ENCODE measurements at places on chromosomes 4 and X.

GRCh38 chrX:44470816-44471215 lies 71.8 kb downstream of the FUNDC1 start:
- no peak for DNase-seq

- DNase-seq, result no peak
Observed at GRCh38 chrX:78377186-78377585, 49.8 kb upstream of the CYSLTR1 start.

- DNase-seq, result no peak
Observed at GRCh38 chr4:129322920-129323319, 227.0 kb downstream of the C4orf33 start.

DNA sequence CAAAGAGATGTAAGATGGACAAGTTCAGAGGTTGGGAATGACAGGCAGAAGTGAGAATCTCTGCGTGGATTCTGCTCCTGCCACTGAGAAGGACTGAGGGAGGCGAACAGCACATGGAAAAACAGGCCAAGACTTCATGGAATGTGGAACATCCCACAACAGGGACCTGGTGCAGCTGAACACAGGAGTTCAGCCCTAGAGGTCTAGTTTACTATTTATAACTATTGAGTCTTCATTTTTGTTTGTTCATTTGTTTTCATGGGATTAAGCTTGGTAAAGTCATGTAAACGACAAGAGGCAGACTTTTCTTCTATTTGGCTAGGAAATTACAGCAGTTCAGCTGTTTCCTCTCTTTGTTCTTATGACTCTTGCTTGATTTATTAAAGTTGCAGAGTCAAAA lies 234.5 kb downstream of the MAML3 start:
- no peak for DNase-seq

DNA sequence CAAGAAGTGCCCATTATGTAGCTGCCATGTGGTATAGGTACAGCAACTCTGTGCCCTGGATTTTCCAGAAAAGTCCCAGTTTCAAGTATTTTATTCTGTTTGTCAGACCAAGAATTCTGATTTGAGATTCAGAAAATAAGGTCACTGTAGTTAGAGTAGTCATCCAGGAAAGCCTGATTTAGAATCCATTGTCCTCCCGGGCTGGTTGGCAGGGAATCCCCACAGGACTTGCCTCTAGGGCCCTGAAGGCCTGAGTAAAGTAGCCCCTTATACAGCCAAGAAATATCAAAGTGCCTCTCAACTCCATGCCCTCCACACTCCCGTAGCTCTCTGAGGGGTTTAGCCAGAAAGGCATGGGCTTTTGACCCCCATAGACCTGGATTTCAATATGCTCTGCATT lies 36.3 kb downstream of the RTL5 start:
- no peak for DNase-seq

DNA sequence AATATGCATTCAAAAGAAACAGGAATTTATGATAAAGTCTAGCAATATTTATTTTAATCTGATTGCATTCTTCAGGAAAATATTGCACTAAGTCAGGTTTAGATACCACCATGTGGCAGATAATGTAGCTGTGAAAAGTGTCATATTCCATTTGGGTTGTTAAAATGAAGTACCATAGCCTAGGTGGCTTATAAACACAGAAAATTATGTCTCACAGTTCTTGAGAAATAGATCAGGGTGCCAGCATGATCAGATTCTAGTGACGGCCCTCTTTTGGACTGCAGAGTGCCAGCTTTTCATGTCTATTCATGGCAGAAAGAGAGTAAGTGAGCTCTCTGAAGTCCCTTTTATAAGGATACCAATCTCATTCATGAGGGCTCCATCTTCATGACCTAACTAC lies 5.6 kb upstream of the ADGRL3 start:
- no peak for DNase-seq

- no peak for DNase-seq
Observed at GRCh38 chr4:24988776-24989175, 42.0 kb downstream of the LGI2 start.

GRCh38 chr4:12319765-12320164 lies 891.1 kb upstream of the HS3ST1 start:
- no peak for DNase-seq

DNA sequence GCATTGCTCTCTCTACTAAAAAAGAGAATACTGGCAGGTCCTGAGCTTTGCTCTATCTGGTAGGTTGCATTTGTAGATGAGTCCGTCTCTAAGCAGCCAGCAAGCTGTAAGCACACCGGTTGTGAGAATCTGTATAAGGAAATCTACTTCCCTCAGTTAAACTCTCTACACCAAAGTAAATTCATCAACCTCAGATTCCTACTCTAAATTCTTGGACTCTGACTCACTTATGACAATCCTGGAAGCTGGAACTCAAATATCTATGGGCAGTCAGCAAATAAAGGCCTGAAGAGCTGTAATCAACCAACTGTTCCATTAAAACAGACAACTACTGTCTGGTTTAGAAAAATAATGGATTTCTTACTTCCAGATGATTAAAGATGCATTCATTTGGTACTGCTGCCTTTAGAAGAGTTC lies 37.9 kb downstream of the FAT1 start:
- no peak for DNase-seq

GRCh38 chrX:18886344-18887161 lies 97.4 kb downstream of the PHKA2 start:
- peak; percentile 77 for DNase-seq

DNA sequence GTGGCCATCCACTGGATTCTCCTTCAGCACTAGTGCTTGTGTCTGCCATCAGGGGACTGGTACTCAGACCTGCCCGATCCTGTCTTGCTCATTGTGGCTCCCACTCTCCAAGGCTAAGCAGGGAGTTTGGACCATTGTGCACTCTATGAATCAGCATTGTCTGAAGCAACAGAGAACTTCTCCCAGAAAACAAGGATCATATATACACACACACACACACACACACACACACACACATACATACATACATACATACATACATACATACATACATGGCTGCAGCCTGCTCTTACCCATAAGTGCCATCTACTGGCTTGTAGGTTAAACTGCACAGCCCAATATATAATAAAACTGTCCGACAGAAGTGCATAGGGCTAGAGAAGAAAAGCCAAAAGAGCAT lies 345.3 kb upstream of the LCORL start:
- no peak for DNase-seq

DNA sequence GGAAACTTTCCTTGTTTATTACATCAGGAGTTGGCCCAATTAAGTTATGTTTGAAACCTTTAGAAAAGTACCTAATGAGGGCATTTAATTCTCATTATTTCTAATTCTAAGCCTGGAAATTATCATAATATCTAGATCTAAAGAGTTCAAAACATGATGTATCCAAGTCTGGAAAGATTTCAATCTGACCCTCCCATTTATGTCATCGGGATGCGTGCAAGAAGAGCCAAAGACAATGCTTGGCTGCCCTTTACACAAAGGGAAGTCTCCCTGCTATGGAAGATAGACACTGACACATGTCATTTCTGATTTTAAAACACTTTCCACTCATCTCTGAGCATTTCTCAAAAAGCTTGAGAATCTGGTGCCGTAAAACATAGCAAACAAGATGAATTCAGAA lies 222.4 kb downstream of the ANTXR2 start:
- DNase-seq, result no peak

DNA sequence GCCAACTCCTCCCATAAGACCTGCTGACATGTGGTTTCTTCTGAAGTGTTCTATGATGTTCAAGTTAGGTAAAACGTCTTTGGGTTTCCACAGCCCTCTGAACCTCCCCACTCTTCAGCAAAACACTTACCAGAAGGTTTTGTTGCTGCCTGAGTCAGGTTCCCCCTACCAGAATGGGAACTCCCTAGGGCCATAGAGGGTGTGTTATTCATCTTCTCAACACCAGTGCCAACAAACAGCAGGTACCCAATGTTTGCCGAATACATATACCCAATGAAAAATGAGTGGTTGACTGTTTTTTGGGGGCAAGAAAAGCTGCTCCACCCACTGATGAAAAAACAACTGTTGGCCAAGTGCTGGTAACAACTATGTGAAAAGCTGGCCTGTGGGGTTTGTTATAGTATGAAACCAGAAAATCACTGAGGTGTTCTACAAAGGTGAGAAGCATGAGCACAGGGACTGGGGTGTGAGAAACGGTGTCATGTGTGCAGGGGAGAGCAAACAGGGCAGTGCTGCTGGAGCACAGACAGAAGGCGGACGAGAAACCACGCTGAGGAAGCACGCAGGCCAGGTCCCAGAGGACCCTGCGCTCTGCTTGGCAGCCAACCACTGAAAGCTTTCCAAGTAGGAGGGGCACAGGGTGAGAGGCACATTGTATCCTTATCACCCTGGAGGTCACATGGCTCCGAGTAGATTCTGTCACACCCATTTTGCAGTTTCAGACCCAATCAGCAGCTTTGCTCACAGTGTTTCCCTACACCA lies 28.8 kb downstream of the ATP8A1 start:
- peak; percentile 67 for DNase-seq

GRCh38 chr4:89099034-89099433 lies 12.3 kb upstream of the TIGD2 start:
- DNase-seq, result no peak

DNA sequence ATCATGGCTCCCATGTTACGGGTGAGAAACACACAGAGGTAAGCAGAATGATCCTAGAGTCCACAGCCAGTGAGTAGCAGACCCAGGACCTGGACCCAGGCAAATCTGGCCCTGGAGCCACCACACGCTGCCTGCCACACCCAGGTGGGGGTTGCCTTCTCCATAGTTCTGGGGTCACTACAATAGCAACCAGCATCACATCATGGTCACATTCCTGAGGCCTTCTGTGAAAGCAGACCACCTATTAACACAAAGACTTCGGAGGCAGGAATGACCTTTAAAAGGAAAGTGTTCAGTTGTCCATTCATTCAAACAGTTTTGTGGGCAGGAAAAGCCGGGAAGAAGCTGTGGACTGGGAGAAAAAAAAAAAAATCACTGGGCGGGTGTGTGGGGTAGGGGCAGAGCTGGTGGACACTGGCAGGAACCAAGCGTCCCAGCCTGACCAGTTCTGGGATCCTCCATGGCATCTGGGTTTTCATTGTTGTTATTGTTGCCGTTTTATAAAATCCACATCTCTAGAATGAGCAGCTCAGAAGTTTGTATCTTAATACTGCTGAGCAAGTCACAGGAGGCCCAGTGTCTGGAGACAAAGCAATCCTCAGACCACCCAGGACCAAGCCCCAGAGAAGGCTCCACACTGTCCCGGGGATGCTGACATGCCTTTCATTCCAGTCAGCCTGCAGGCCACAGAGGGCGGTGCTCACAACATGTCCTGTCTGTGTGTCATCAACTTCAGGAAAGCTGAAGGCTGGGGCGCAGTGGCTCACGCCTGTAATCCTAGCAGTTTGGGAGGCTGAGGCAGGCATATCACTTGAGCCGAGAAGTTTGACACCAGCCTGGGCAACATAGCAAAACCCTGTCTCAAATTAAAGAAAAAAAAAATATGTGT lies 67.0 kb downstream of the SEL1L3 start:
- no peak for DNase-seq

DNA sequence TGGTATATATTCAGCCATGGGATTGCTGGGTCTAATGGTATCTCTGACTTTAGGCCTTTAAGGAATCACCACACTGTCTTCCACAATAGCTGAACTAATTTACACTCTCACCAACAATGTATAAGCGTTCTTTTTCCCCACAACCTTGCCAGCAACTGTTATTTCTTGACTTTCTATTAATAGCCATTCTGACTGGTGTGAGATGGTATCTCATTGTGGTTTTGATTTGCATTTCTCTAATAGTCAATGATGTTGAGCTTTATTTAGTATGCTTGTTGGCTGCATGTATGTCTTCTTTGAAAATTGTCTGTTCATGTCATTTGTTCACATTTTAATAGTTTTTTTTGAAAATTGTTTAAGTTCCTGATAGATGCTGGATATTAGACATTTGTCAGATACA lies 235.2 kb downstream of the HEPH start:
- DNase-seq, result no peak

GRCh38 chrX:2650865-2651264 lies 40.2 kb upstream of the CD99 start:
- DNase-seq, result no peak

DNA sequence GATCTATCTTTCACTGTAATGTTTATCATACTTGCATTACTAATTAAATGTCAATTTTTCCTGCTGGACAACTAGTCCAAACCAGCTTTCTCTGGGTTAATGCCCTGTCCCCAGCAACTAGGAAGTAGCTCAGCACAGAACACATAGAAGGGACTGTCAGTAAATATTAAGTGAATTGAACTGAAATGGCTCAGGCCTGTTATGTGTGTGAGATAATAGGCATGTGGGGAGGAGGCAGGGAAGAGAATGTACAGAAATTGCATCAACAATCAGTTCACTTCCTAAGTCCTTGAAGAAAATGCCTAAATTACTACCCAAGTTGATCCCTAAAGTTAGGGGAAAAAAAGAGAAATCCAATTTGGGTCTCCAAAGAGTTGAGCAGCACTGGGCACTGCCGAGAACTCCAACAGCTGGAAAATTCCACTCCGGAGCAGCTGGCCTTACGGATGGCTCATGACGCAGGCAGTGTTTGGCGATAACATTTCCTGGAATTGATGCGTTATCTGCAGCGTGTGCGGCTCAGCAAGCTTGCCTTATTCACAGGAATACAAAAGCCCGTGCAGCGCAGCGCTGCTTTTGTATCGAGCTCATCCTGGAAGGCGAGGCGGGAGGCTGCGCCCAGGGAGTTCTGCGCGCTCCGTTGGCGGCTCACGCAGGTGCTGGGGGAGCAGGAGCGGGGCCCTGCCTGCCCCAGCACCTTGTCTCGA lies 297.3 kb upstream of the LCORL start:
- no peak for DNase-seq

- no peak for DNase-seq
Observed at GRCh38 chr4:151688003-151688784, 72.6 kb downstream of the GATB start.

GRCh38 chrX:94114362-94114761 lies 440.4 kb downstream of the FAM133A start:
- DNase-seq, result no peak

- DNase-seq, result no peak
Observed at GRCh38 chr4:188934320-188934962, 795.2 kb downstream of the TRIML1 start.

DNA sequence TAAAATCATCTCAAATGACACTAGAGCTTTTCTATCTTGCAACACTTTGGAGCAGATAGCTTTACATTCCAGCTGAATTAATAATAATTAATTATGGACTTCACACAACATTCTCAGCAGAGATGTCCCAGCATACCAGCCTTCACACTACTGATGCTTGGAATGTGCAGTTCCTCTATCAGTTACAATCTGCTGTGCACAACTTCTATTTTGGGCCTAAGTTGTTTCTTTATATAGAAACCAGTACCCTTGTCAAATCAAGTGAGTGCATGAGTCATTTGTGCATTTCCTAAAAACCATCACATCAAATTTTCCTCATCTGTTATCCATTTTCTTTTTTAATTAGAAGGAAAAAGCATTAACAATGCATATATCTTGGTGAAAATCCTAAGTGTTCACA lies 8.8 kb upstream of the RASL11B start:
- DNase-seq, result no peak

- DNase-seq, result no peak
Observed at GRCh38 chrX:19566359-19567222, 51.3 kb upstream of the MAP3K15 start.

- no peak for DNase-seq
Observed at GRCh38 chr4:133483600-133484246, 334.6 kb downstream of the PCDH10 start.

GRCh38 chrX:48715072-48715471 lies 18.5 kb downstream of the SUV39H1 start:
- no peak for DNase-seq

GRCh38 chr4:154528869-154529268 lies 21.3 kb downstream of the PLRG1 start:
- no peak for DNase-seq

- DNase-seq, result no peak
Observed at GRCh38 chr4:182871616-182872015, 45.6 kb downstream of the DCTD start.

Data from activated CD8-positive, alpha-beta memory T cell treated with anti-CD3 and anti-CD28 coated beads for 24 hours (primary cell).